ENCODE measurements at places on chromosomes 3 and 15. TPM values are rescaled to one million over a fixed set of nuclear protein-coding genes. Genes with fewer than 3 reads are reported as not detected.

The POLQ gene
- 1.0 TPM for total RNA-seq

The STRC gene
- total RNA-seq, result 0.71 TPM

The PRICKLE2 gene
- total RNA-seq, result 29.0 TPM

The HDC gene
- total RNA-seq, result under 0.01 TPM

The STAB1 gene
- total RNA-seq, result 0.07 TPM

The RFTN1 gene
- 22.1 TPM for total RNA-seq

The ARPIN gene
- total RNA-seq, result 5.1 TPM

The GOLIM4 gene
- 21.9 TPM for total RNA-seq

The ISLR gene
- total RNA-seq, result not detected

The OR5K2 gene
- total RNA-seq, result not detected

The CCDC13 gene
- total RNA-seq, result 0.71 TPM

The TGM5 gene
- 1.5 TPM for total RNA-seq

The NPAP1 gene
- under 0.01 TPM for total RNA-seq

The GOLGA8T gene
- total RNA-seq, result not detected

The ZNF80 gene
- not detected for total RNA-seq

The ACTC1 gene
- total RNA-seq, result not detected

The BHLHE40 gene
- 48.9 TPM for total RNA-seq

The YEATS2 gene
- total RNA-seq, result 39.4 TPM

The TMA7 gene
- total RNA-seq, result 224 TPM

The LRRN1 gene
- total RNA-seq, result under 0.01 TPM

The WDR72 gene
- 0.07 TPM for total RNA-seq
